Kidney epithelial cell (primary cell): ENCODE measurements at places on chromosomes 6 and 20. TPM values are rescaled to one million over a fixed set of nuclear protein-coding genes. Genes with fewer than 3 reads are reported as not detected.

Gene ARMH2
- total RNA-seq, result not detected in 2 replicates

Gene GPLD1
- 1.8 and 3.0 TPM in 2 replicates for total RNA-seq

Gene PREX1
- total RNA-seq, result 3.1 and 3.5 TPM in 2 replicates

Gene RAD21L1
- total RNA-seq, result not detected in 2 replicates
